Activated CD4-positive, alpha-beta T cell treated with anti-CD3 and anti-CD28 coated beads, Interleukin-2, amount 10 ng/mL, durations not matched to agents 24 days and 14 days (primary cell): ENCODE measurements at places on chromosomes 4 and X.

DNA sequence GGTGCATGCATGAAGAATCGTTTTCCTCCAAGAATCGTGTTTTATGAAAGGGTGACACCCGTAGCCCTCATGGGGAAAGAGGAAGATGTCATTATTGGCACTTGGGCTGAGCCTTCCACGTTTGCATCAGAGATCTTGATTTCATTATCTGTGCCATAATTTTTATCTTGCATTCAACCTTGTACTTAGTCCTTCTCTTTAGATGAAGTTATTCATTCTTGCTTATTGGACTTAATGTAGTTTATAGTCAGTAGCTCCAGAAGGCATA is 66.8 kb downstream of the GAB1 start:
- no peak for DNase-seq
- peaks cover 17% of the 10 kb centered on the region for H3K4me1 ChIP-seq
- no peak overlapping the region for H3K4me3 ChIP-seq
- H3K27ac ChIP-seq = no peak overlapping the region

DNA sequence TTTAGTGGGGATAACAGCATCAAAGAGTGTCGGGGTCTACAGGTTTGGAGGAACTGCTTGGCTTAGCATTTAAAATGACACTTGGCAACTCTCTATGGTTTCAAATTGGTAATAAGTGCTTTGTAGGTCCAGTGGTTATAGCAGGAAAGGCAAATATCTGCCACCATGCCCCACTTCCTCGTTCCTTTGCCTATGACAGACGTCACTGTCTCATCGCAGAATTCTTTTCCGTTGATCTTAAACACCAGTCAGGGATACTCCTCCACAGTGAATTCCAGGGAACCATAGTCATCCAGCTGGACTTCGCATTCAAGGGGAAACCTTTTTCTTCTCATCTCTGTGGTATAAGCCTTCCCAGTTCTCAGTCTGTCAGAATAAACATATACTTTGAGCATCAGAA is 319.1 kb downstream of the GPAT3 start:
- H3K27ac ChIP-seq = no peak overlapping the region
- H3K36me3 ChIP-seq = no peaks in the 10 kb centered on the region
- no peaks in the 10 kb centered on the region for H3K4me1 ChIP-seq

- no peaks in the 10 kb centered on the region for H3K36me3 ChIP-seq
- no peaks in the 10 kb centered on the region for H3K27me3 ChIP-seq
- peak overlapping the region; percentile 36 for H3K4me3 ChIP-seq
- H3K27ac ChIP-seq = peak overlapping the region; percentile 86
- DNase-seq = peak; percentile 65
These were observed 110.3 kb upstream of the KIT start for GRCh38 chr4:54547299-54548097.

DNA sequence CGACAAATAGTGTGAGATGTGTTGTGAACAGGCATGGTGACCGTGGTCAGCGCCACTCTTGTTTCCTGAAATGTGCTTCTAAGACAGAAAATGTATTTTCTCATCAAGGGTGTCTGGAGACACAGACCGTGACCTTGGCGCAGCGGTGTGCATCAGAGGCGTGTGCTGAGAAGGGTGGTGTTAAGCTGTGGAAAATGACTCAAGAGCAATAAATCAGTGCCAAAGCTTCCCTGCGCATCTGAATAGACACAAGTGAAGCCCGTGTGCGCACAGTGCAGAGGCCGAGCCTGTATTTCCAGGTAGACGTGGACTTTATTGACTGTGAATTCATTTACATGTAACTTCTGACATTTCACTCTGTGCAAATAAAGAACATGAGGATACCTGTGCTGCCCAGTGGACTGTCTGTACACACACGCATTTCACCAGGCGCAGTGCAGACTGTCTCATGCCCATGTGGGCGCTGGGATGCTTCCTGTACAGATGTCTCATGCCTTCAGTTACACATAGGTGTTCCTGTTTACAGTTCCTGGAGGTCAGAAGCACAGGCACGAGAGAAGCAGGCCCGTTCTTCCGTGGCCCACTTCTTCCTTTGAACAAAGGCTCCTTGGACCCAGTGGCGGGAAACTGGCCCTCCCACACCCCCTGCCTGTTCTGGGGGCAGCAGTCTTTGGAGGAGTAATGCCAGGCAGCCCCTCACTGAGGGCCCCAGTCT is 31.9 kb downstream of the NSG1 start:
- H3K27ac ChIP-seq = no peak overlapping the region
- peaks cover 13% of the 10 kb centered on the region for H3K4me1 ChIP-seq
- peak overlapping the region; percentile 7 for H3K4me3 ChIP-seq
- DNase-seq = no peak

DNA sequence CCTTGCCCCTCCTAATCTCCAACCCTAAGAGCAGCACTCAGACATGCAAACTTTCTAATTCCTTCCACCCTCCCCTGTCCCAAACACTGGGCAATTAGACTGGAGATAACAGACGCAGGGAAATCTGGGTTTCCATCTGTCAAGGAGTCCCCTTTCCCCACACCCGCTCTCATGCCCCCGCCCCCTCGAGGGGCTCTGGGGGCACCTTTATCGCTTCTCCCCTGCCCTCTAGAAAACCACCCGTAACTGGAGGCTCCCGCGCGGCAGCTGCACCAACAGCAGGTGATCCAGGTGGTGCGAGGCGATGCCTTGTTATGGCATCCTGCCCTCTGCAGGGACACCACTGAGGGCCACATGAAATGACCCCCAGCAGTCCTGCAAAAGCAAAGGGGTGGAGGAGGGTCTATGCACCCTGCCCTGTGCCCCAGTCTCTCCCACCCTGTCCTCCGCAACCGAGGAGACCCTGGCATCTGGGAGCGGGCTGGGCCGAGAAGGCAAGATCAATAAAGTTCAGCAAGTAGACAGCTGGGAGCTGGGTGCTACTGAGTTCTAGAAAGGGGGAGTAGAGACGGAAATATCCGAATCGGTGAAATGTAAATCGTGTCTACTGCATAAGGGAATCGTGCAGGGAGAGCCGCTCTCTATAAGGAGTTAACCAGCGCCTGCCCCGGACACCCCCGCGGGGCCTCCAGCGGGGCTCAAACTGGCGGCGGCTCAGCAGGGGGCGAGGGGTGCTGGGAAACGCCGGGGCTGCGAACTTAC is 1.6 kb downstream of the KCTD8 start:
- H3K27me3 ChIP-seq = peaks cover 50% of the 10 kb centered on the region
- no peaks in the 10 kb centered on the region for H3K36me3 ChIP-seq
- H3K4me3 ChIP-seq = peak overlapping the region; percentile 55
- no peak for DNase-seq

- H3K27ac ChIP-seq = peak overlapping the region; percentile 41
- peaks cover 24% of the 10 kb centered on the region for H3K4me1 ChIP-seq
- no peak overlapping the region for H3K4me3 ChIP-seq
These were observed 10.3 kb downstream of the LAP3 start for GRCh38 chr4:17587094-17587822.

GRCh38 chr4:8548731-8549351 is 31.4 kb upstream of the GPR78 start:
- no peak overlapping the region for H3K27ac ChIP-seq
- no peak overlapping the region for H3K4me3 ChIP-seq
- H3K36me3 ChIP-seq = no peaks in the 10 kb centered on the region
- H3K4me1 ChIP-seq = no peaks in the 10 kb centered on the region
- DNase-seq = no peak

- H3K4me1 ChIP-seq = no peaks in the 10 kb centered on the region
- H3K36me3 ChIP-seq = no peaks in the 10 kb centered on the region
- H3K27me3 ChIP-seq = no peaks in the 10 kb centered on the region
These were observed 85.4 kb upstream of the FAT1 start for GRCh38 chr4:186809070-186809469.

DNA sequence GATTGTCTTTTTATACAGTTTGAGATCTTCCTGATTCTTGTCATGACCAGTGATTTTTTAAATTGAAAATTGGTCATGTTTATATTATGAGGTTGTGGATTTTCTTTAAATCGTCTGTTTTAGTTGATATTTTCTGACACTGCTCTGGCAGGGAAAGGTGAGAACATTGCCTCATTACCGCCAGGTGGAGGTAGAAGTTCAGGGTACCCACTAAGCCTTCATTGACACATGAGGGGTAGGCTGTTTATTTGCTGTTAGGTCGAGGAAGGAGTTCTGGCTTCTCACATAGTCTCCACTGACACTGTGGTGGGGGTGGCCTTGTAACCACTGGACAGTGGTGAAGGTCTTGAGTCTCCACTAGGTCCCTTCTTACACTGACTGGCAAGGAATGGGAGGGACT is 117.6 kb upstream of the GPR101 start:
- H3K4me1 ChIP-seq = no peaks in the 10 kb centered on the region
- DNase-seq = no peak
- no peak overlapping the region for H3K27ac ChIP-seq
- H3K4me3 ChIP-seq = no peak overlapping the region
- H3K27me3 ChIP-seq = peaks cover 8% of the 10 kb centered on the region

- H3K36me3 ChIP-seq = peaks cover 4% of the 10 kb centered on the region
- peak overlapping the region; percentile 98 for H3K27ac ChIP-seq
- peaks cover 26% of the 10 kb centered on the region for H3K4me1 ChIP-seq
- peak overlapping the region; percentile 90 for H3K4me3 ChIP-seq
- DNase-seq = peak; percentile 77
- no peaks in the 10 kb centered on the region for H3K27me3 ChIP-seq
These were observed 483.6 kb downstream of the BCOR start for GRCh38 chrX:39613997-39614679.

- no peak for DNase-seq
- no peak overlapping the region for H3K4me3 ChIP-seq
- no peaks in the 10 kb centered on the region for H3K36me3 ChIP-seq
- H3K27ac ChIP-seq = no peak overlapping the region
- peaks cover 6% of the 10 kb centered on the region for H3K27me3 ChIP-seq
- no peaks in the 10 kb centered on the region for H3K4me1 ChIP-seq
These were observed 74.5 kb upstream of the PAQR3 start for GRCh38 chr4:79013756-79014155.

DNA sequence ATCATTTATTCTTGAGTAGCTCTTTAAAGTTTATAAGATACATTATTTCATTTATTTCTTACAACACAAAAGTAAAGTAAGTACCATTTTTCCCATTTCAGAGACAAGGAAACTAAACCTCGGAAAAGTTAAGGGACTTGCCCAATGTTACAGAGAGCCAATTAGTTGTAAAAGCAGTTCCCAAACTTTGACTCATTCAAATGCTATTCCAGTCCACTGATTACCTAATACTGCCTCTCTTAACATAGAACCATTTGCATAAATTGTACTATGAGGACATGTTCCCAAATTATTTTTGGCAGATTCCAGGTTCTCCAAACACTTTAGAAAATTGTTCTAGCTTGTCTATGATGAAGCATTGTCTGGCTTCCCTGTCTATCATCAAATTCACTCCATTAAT is 45.6 kb upstream of the GRIA3 start:
- no peak overlapping the region for H3K4me3 ChIP-seq
- DNase-seq = no peak
- H3K4me1 ChIP-seq = no peaks in the 10 kb centered on the region
- H3K36me3 ChIP-seq = no peaks in the 10 kb centered on the region
- H3K27me3 ChIP-seq = no peaks in the 10 kb centered on the region

DNA sequence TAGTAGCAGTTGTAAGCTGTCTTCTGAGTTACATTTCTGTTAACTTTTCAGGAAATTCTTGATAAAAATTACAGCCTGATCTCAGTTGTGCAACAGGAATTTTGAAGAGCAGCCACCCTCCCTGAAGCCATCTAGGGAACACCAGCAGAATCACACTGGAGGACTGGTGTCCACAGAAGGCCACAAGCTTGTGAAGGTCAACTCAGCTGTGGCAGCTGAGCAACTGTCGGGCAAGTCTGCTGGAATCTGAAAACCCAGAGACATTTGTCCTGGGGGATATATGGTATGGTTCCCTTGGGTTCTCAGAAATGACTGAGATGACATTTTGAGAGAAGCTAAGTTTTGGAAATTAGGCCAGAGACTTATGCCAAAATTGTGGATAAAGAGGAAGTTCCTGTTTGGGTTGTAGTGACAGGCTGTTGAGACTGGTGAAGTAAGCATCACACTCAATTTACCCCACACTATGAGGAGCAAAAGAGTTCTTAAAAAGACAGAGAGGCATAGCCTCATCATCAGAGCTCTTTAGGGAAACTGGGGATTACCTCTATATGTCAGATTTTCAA is 78.1 kb upstream of the TNIP3 start:
- no peak overlapping the region for H3K27ac ChIP-seq
- DNase-seq = no peak
- H3K36me3 ChIP-seq = no peaks in the 10 kb centered on the region
- H3K4me1 ChIP-seq = peaks cover 35% of the 10 kb centered on the region

GRCh38 chr4:166259081-166259480 is 386.0 kb downstream of the TLL1 start:
- H3K4me3 ChIP-seq = no peak overlapping the region
- H3K36me3 ChIP-seq = no peaks in the 10 kb centered on the region
- no peak overlapping the region for H3K27ac ChIP-seq

DNA sequence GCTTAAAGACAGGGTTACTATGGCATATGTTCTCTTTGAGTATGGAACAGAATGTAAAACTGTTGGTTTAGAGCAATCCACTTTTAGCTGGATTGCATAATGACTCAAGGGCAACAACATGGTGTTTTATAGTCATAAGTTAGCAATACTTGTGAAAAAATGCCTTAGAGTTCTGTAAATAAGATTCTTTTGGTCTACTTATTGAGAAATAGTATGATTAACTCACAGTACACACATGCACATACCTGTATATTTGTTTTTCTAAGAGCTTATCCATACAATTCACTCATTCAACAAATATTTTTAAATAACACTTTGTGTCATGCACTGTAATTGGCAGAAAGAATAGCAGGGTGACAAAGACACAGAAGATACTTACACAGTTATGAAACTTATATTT is 1415.5 kb downstream of the PCDH7 start:
- no peaks in the 10 kb centered on the region for H3K36me3 ChIP-seq
- no peaks in the 10 kb centered on the region for H3K27me3 ChIP-seq
- no peak for DNase-seq
- H3K4me1 ChIP-seq = no peaks in the 10 kb centered on the region
- H3K4me3 ChIP-seq = no peak overlapping the region

- peak overlapping the region; percentile 44 for H3K4me3 ChIP-seq
- H3K27me3 ChIP-seq = no peaks in the 10 kb centered on the region
- peaks cover 29% of the 10 kb centered on the region for H3K36me3 ChIP-seq
- peak overlapping the region; percentile 91 for H3K27ac ChIP-seq
- DNase-seq = peak; percentile 63
These were observed 51.3 kb upstream of the MAP3K15 start for GRCh38 chrX:19566359-19567222.

DNA sequence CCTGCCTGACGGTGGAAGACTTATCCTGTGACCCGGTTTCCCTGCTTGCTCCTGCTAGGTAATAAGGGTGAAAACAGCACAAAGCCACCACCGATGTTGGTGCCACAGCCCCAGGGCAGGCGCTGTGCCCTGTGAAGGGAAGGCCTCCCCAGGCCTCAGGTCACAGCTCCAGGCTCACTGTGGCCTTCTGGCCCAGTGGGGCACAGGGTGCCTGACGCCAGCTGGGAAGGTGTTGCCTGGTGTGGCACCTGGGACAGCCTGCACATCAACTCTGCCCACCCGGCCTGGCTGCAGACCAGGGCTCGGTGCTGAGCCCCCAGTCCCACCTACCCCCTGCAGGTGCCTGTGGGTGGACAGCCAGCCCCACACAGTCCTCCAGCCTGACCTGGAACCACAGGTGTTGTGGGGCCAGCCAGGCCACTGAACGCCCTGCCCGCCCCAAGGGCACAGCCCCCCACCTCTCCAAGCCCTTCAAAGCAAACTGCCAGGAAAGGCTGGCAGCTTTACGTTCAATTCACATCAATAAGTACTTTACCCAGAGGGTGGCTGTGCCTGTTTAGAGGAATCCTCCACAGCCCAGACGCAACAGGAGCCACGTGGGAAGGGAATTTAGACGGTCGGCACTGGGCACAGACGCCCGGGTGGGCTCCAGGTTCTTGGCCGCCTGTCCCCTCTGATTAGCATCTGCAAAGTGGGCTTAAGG is 54.3 kb downstream of the ZFYVE28 start:
- DNase-seq = no peak
- H3K4me1 ChIP-seq = no peaks in the 10 kb centered on the region
- H3K36me3 ChIP-seq = no peaks in the 10 kb centered on the region
- H3K27me3 ChIP-seq = no peaks in the 10 kb centered on the region
